ENCODE measurements at places on chromosomes 13 and 19.

DNA sequence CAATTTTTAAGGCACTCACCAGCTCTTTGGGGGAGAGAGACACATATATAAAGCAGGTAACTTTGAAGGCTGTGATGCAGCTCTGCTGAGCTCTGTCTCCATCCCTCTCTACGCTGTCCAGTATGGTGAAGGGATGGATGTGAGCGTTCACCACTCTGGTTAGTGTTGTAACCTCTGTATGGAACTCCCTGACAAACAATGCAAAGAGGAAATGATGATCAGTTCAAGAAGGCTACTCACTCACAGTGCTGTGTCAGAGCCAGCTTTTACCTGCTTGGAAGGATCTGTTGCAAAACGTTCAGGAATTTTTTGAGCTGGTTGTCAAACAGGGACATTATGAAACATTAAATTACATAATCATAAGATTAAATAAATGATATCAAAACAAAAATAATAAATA lies 90.8 kb upstream of the SLC10A2 start:
- DNase-seq = no peak

GRCh38 chr13:27053210-27053884 lies 118.3 kb downstream of the USP12 start:
- no peak for DNase-seq

- peak; percentile 1 for DNase-seq
Observed at GRCh38 chr13:47639738-47640447, 361.2 kb downstream of the SUCLA2 start.

GRCh38 chr13:112653071-112653470 lies 36.8 kb upstream of the ATP11A start:
- DNase-seq = no peak

DNA sequence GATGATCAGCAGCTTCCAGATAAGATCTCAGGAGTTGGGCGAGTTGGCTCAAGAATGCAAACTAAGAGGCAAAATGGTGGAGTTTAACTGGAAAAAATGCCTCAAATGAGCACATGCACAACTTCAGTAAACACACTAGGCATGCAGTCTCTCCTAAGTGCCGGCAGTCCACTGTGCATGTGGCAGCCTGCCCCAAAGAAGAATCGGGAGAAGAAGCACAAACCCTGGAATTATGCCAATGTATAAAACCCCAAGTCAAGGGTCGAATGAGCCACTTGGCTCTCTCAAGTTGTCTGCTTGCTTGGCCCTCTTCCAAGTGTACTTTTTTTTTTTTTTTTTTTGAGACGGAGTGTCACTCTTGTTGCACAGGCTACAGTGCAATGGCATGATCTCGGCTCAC lies 53.3 kb upstream of the SLITRK1 start:
- no peak for DNase-seq

DNA sequence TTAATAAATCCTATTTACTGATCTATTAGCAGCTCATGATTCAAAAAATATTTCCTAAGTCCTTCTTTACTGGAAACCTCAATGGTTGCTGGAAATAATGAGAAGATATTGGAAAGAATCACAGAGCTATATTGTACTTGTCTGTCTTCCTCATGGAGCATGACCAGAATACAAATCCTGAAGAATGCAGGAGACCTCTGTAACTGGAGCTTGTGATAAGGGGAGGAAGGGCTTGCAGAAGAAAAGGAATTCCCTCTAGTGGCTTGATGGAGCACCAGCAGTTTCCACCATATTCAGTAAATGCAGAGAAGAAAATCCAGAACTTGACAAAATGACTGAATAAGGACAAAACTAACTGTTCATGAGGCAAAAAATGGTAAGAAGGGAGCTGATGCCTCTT lies 1333.1 kb downstream of the EFNB2 start:
- DNase-seq = peak; percentile 27

GRCh38 chr13:36567485-36567884 lies 106.3 kb upstream of the SERTM1 start:
- DNase-seq = no peak

GRCh38 chr13:86572115-86572514 lies 772.9 kb upstream of the SLITRK6 start:
- peak; percentile 73 for DNase-seq

DNA sequence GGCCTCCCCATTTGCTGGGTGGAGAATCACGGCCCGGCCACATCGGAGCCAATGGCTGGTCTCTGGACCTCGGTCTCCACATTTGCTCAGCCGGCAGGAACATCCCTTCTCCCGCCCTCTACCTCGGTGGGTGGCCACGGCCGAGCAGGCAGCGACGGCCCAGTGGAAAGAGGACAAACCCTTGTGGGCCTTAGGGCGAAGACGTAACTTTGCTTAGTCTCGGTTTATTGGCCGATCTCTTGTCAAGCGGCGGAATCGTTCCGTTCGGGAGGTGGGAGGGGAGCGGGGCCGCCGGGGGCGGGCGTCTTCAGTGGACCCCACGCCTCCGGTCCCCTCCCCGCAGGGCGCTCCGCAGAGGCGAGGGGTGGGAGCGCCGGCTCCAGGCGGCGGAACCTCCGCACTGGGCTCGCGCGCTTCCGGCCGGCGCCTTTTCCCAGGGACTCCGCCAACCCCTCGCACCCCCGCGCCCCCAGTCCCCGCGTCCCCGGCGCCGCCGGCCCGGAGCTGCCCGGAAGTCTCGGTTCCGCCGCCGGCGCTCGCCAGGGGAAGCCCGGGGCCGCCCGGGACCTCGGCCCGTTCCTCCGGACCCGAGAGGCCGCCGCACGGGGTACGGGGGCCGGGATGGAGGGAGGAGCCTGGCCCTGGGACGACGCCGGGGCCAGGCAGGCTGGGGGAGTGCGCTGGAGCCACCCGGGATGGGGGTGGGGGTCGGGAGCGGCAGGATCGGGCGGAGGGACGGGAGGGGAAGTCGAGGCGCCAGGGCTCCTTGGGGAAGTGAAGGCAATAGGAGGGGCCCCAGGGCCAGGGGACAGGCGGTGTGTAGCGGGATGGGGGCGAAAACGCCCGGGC lies at the start of gene ZNF580:
Gene ZNF580, plus strand, starts transcription at position 426 of the 849 bp plus-strand sequence. CDS start 1,507 bp downstream, outside the sequence.
- DNase-seq = peak; percentile 80

DNA sequence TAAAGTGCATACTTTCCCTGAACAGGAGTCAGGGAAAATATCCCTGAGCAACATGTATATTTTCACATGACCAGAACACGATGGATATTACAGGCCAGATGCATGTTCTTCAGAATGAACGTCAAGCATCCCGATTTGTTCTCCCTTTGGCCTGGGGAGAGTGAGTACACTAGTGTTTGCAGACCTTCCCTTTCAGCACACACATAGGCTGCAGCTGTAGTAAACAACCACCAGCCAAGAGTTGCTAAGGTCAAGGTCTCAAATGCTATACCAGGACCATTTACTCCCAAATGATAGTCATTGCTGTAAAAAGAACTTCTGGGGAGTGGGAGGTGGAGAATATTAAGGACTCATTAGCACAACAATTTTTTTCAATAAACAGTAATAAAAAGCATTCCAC lies 3.0 kb downstream of the KLF12 start:
- DNase-seq = no peak

DNA sequence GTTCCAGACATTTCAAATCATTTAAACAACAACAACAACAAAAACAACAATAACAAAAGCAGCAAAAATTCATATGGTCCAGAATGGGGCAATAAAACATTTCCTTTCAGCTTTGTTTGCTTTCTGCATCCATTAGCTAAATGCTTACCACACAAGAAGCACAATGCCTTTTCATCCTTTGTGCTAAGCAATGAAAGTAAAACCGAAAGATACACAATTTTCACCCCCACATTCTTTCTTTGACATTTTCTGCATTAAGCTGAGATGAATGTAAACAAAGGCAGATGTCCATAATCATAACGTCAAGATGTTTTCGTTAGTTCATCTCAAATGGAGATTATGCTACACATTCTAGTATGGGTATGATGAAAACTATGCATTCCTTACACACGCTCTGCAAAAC lies 568.5 kb downstream of the SLITRK6 start:
- DNase-seq = no peak

- no peak for DNase-seq
Observed at GRCh38 chr13:91824416-91824815, 426.0 kb downstream of the GPC5 start.

DNA sequence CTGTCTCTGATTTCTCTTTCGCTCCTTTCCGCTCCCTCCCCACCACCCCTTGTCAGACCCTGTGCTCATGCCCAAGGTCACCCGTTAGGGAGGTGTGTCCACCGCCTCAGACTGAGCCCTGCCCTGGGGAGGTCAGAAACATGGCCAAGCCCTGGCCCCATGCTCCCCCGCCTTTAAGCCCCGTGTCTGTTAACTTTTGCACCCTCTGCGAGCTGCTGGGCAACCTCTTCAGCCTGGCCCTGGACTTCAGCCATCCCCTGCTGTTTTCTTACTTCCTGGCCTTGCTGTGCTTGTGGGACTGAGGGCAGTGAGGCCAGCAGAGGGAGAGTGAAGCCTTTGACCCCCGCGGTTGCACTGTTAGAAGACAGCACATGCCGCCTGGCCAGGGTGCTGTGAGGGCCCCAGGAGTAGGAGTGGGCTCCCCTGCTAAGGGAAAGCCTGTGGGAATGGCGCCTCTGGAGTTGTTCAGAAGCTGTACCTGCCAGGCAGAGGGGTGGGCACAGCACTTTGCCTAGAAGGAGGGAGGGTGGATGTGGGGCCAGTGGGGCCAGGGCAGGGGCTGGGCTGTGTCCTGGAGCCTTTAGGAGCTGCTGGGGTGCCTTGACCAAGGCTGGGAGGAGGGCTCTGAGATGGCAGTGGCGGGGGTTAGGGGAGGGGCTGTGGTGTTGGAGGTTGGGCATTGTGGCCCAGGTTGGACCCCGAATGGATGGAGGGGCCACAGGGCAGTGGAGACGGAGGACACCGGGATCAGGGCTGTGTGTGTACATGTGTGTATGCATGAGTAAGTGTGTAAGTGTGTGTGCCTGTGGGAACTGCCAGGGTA lies 7.9 kb downstream of the UPF1 start:
- no peak for DNase-seq

DNA sequence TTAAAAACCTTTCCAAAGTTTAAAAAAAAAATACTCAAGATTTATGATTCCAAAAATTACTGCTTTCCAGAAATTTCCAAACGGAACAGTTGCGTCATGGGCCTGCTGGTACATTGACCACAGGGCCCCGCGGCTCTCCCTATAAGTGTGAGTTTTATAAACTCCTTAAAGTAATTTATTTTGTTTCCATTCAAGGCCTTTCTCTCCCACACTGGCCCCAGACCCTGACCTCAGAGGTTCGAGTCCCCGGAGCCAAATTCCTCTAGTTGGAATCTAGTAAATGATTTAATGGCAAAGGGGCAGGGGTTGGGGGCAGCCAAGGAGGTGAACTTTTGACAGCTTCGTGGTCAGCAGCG lies 97.5 kb downstream of the INSR start:
- no peak for DNase-seq

DNA sequence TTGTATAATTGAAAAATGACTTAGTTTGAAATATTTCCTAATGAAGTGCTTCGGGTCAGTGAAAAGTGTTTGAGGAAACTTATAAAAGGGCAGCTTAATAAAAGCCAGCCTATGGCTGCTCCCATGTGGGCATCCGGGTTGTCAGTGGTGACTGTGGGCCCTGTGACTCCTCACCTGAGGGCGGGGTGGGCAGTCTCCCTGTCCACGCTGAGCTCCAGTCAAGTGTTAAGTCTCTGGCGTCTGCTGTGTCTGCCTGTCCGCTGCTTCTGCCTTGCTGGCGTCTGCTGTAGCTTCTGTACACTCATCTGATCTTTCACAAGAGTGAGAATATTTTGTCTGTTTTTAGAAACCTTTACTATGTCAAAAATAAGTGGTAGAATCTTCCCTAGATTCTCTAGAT lies 7.1 kb downstream of the LAMP1 start:
- no peak for DNase-seq

- peak; percentile 41 for DNase-seq
Observed at GRCh38 chr13:40503966-40504591, 162.4 kb downstream of the FOXO1 start.

GRCh38 chr19:4633140-4633967 lies 6.0 kb upstream of the TNFAIP8L1 start:
- peak; percentile 86 for DNase-seq

DNA sequence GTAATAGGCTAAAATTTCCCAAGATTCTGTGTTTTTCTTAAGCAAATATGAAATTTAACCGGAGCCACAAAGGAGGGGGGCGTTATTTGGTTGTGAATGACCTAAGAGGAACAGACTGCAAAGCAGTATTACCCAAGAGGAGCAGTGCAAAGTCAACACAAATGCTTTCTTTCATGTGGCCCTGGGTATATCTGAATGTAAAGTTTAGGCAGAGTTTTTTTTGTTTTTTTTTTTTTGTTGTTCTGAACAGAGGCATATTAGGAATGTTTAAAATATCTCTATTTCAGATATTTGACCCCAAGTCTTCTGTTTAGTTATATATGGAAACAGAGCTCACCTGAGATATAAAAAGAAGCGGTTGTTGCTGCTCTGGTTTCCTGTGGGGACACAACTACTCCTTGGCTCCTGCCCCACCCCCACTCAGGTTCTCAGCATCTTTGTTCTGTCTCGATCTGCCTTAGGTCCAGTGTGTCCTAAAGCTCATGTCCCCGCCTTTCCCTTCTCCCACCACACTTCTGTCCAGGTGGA lies 220.7 kb downstream of the RFC3 start:
- no peak for DNase-seq

- no peak for DNase-seq
Observed at GRCh38 chr13:33204130-33204927, 81.2 kb downstream of the STARD13 start.

DNA sequence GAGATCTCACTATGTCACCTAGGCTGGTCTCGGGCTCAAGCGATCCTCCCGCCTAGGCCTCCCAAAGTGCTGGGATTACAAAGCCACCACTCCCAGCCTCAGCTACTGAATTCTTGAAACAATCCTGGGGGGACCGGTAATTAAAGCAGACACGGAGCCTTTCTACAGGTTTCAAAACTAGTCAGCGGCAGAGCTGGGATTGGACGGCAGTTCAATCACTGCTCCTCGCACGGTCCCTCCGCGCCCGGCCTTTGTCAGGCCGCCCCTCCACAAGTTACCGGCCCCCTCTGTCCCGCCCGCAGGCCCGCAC lies 229 bp downstream of the BORCS8 start:
- peak; percentile 21 for DNase-seq

DNA sequence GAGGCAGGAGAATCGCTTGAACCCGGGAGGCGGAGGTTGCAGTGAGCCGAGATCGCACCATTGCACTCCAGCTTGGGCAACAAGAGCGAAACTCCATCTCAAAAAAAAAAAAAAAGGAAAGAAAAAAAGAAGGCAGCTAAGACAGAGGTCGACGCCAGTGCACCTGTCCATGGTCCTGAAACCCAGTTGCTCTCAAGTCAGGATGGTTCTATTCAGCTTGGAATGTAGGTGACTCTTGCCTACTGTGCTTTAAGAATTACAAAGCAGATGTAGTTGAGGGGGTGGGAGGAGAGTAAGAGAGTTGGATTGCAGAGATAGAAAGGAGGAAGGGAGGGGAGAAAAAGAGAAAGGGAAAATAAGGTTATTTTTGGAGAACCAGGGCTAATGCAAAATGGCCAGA lies 18.7 kb downstream of the CACNG7 start:
- peak; percentile 68 for DNase-seq

DNA sequence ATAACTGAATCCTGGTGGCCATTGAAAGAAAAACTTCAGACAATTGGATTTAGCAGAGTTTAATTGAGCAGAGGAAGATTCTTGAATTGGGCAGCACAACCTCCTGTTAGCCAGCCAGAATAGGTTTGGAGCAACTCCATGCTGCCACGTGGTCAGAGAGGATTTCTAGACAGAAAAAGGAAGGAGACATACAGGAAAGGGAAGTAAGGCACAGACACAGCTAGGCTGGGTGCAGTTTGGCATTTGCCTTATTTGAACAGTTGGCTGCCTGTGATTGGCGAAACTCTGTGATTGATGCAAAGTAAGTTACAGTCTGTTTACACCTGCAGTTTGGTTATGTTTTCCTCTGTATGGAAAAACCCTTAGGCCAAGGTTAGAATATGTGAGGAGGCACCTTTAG lies 85.8 kb upstream of the SPATA13 start:
- no peak for DNase-seq

- peak; percentile 38 for DNase-seq
Observed at GRCh38 chr13:31824705-31825517, 85.6 kb downstream of the RXFP2 start.
